ENCODE measurements at places on chromosomes 2 and 18.

DNA sequence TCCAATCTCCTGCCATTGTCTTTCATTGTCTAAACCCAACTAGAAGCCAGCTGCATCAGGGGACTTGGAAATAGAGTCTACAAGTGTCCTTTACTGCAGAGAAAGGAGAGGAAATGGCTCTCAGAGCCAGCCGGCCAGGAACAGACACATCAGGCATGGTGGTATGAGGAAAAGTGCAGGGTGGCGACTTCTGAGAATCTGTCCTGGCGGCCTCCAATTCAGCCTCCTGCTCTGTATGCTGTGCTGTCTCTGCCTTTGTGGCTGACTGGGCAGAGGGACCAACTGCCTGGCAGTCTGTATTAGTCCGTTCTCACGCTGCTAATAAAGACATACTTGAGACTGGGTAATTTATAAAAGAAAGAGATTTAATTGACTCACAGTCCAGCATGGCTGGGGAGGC is 36.8 kb upstream of the AQP4 start:
- no peak for DNase-seq

DNA sequence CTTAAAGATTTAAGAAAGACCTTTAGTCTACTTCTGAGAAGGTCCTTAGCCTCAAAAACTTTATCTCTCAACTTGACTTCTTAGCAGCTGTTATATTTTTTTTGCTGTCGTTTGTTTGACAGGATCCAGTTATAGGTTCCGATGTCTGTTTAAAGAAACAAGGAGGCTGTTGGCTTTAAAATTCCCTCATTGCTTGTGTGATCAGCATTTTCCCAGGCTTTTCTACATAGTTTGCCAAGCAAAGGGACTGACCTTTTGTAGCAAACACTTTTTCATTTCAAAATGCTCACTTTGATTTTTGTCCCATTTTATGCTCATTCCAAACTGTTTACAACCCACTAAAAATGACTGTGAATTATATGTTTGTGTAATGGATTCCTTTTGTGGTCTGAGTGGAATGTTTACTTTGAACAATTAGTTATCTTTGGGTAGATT is 394.9 kb downstream of the ARHGAP15 start:
- DNase-seq, result no peak

DNA sequence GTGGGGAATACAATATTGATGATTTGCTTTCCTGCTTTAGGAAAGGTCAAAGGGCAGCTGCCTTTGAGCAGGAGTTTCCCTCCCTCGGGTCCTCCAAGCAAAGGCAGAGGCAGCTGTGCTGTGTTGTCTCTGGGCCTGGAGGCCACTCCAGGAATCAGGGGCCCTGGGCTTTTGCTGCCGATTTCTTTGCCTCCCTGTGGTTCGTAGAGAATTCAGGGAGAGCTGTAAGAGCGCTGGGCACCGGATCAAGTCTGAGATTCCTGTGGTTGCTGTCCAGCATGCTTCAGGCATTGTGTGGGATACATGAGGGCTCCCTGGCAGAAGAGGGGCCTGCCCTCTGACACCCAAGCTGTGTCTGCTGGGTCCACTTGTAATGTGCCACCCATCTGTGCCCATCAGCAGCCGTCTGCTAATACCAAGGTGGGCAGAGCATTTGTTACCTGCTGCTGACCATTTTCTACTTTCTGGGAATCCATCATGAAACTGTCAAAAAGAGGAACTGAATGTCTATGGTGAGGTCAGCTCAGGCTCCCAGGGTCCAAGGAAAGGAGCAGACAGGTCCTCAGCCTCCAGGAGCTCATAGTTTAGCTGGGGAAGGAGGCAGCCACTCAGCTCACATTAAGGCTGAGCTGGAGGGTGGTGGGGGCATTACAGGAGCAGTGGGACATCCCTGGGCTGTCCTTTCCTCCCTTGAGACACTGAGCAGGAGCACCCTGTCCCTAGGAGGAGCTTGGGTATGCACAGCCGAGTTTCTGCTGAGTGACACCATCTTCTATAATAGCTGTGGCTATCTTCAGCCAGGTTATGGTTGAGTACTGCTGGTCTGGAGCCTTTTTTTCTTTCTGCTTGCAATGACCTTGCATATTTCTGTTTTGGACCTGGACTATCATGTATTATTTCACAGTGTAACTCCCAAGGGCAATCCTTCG is 68.5 kb downstream of the CTIF start:
- no peak for DNase-seq

- no peak for DNase-seq
Measured at GRCh38 chr2:121472470-121472993, 58.1 kb upstream of the RNU4ATAC start.

DNA sequence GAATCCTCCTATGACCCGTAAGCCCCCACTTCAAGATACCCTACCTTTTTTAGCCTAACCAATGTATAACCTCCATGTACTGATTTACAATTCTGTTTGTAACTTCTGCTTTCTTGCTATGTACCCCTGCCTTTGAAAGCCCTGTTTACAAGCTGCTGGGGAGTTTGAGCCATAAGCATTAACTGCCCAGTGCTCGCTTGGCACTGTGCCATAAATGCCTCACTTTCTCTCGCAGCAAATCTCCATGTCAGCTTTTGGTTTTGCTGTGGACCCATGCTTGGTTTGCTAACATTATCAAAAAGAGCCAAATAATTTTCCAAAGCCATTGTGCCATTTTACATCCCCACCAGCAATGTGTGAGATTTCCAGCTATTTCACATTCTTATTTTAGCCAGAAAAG is 51.8 kb downstream of the TEX51 start:
- no peak for DNase-seq

GRCh38 chr2:129347486-129348217 is 631.8 kb upstream of the RAB6C start:
- no peak for DNase-seq

DNA sequence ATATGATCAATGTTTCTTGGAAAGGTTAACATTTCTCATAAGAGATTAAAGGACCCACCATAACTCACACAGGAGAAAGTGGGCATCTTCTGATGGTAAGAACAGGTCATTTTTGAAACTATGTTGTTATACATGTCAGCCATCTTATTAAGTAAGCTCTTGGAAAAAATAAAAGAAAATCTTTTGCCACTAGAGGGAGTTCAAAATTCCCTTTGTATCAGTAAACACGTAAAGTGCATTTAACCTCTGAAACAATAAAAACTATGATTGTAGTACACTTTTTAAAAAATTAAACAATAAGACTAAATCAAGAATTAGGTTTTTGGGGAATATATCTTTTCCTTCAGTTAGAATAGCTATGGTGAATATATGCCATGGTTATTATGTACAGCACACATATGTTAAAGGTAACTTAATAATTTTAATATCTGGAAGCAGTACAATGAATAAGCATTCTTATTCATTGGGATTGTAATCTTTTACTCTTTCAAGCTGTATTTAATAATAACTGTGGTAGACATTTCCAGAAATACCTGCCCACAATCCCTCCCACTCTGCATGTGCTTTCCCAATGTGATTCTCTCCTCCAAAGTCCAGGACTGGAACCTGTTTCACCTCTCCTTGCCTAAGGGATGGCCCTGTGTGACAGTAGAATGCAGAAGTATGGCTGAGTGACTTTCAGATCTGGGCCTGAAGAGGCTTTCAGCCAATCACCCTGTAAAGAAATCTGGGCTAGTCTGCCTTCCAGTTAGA is 64.2 kb downstream of the RBMS1 start:
- DNase-seq, result no peak

GRCh38 chr2:213145715-213146242 is 5.6 kb downstream of the IKZF2 start:
- no peak for DNase-seq

DNA sequence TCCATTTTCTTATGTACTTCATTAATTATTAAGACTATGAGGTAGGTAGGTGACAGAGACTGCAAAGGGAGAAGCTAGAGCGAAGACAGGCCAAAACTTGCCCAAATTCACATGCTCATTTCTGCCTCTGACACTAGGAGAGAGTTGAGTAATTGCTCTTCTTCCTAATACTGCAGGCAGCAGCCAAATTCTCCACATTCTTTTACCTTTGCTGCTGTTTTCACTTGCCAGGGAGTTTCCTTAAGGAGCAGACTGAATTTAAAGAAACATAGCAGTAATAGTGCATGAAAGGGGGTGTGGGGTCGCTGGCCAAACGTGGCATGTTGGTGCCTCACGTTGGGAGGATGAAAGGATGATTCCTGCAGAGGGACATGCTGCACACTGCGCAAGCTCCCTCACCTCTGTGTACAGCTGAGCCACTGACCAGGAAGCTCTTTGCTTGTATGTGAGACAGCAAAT is 12.3 kb downstream of the CRIM1 start:
- DNase-seq, result no peak

DNA sequence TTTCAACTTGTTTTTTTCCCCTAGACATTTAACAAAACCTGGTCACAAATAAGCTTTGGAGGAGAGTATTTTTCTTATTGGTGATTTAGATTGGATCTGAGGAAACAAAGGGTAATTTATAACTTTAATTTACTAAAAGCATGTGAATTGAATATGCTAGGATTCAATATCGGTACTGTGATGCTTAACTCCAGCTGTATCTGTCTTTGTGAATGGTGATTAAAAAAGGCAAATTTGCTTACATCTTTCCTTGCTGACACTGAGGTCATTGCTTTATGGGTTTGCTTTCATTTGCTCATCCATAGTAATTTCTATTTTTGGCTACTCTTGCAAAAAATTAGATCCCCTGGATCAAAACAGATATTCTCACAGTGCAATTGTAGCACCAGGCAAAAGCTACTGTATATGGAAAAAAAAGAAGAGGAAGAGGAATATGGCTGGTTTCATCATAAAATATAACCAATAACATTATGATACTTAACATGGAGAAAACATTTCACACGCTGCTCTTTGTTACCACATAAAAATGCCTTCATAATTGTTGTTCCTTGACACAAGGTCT is 832.0 kb upstream of the ZEB2 start:
- no peak for DNase-seq

- DNase-seq, result no peak
Measured at GRCh38 chr2:215602997-215603396, 167.1 kb upstream of the FN1 start.

DNA sequence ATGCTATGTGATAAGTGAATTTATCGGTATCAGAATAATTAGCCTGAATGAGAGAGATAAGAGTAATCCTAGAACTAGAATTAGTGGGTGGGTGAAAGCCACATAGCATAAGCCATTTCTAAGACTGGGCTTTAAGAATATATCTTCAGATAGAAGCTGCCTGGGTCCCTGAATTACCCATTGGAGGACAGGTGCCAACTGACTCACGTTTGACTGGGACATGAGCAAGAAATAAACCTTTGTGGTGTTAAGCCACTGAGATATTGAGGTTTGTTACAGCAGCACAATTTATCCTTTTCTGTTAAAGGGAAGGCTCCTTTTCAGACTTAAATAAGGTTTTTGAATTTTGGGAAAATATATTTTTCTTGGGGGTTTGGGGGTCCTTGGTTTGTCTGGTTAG is 95.9 kb downstream of the POLE4 start:
- DNase-seq, result no peak

GRCh38 chr2:105782123-105782522 is 37.4 kb downstream of the NCK2 start:
- no peak for DNase-seq

DNA sequence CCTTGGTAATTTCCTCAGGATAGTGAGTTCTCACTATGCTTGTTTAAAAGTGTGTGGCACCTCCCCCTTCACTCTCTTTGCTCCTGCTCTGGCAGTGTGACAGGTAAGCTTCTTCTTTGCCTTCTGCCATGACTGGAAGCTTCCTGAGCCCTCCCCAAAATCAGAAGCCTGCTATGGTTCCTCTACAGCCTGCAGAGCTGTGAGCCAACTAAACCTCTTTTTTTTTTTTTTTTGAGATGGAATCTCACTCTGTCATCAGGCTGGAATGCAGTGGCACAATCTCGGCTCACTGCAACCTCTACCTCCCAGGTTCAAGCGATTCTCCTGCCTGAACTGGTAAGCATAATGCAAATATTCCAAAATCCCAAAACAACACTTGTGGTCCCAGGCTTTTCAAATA is 80.0 kb downstream of the SOWAHC start:
- DNase-seq, result no peak

- no peak for DNase-seq
Measured at GRCh38 chr18:28284132-28284531, 107.2 kb upstream of the CDH2 start.

DNA sequence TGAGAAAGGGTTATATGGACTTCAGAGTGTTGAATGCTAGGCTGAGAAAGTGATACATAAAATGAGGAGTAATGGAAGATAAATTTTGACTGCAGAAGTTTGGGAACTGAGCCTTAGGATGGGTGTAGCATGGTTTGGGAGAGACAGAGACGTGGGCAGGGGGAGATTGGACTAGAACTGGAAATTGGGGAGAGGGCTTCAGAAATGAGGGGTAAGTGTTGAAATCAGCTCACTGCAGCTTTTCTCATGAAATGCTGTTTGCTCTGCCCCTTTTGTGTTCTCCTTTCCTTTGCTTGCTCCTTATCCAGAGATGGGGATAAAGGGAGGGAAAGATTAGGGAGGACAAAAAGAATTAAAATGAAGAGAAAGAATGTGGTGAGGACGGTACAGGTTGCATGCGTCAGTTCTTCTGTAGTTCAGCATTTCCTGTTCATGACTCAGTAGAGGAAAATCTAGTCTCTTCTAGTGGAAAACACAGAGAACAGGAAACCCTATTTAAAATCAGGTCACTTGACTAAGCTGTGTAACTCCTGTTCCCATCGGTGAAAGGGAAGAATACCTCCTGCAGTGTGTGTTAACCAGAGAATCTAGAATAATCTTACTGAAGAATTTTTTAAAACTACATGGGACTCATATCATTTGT is 105.6 kb downstream of the CRIM1 start:
- DNase-seq, result no peak

DNA sequence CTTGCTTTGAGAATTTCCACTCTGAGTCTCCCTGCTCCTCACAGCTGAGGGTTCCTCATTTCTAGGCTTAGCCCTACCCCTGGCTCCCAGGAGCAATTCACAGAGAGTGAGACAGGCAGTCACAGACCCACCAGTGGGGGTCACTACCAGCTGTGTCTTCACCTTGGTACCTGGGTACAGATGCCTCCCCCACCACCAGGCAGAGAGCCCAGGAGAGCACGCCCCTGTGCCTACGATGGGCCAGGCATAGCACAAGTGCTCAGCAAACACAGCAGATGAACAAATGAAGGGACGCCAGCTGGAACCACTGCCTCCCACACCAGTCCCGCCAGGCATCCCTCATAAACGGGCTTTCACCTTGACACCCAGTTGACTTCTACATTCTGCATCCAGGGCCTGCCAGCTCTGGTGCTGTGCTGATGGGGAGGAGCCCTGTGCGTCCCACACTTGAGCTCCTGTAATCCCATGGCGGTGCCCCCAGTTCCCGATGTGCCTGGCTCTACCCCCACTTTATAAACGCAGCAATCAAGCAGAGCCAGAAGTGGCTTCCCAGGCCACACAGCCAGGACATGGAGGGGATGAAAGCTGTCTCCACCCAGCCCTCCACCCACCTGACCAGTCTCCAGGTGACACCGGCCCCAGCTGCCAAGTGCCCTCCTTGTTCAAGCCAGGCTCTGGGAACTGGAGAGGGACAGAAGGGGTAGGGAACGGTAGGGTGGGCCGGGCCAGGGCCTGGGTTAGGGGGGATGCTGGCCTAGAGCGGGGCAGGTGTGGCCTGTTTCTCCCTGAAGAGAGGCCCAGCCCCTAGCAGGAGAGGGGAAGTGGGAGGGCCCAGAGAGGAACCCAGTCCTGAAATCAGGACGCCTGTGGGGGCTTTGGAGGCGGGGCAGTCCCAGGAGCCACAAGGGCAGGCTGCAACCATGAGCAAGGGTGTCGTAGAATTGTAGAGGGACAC is 42.5 kb downstream of the SCTR start:
- no peak for DNase-seq

All from stimulated activated CD8-positive, alpha-beta memory T cell treated with anti-CD3 and anti-CD28 coated beads, Interleukin-4, amount 100 ng/mL, for 1 hour (primary cell).